Cerebellar nuclear complex (tissue), 1 donor: ENCODE measurements at places on chromosomes 4 and X.

DNA sequence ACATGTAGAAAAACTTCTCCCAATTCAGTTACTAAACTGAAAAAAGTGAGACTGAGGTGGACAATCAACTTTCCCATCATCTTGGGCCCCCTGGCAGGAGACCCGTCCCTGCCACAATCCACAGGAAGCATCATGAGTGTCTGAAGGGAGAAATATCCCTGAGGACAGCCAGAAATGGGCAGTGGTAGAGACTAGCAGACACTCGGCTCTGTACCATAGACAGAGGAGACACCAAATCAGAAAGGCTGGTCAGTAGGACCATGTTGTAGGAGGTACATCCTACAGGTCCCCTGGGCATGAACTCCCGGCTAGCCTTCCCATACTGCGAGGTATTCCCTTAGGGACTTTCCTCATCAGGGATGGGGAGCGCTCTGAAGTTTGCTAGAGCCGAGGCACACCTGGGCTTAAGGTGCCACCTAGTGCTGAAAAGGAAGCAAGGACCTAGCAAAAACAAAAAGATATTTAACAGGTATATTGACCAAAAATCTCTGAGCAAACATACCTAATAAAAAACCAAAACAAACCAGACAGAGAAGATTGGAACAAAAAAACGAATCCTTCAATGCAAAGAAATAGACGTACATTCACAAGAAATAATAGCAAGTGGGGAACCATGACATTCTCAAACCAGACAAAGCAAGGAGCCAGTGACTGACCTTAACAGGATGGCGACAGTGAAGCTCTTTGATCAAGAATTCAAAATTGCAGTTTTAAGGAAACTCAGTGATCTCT is 55.6 kb downstream of the HAUS3 start:
- DNase-seq: no peak

- DNase-seq: no peak
Observed at GRCh38 chr4:76108467-76109181, 34.1 kb downstream of the ART3 start.

- DNase-seq: no peak
Observed at GRCh38 chr4:88211473-88212252, 53.2 kb upstream of the ABCG2 start.

- DNase-seq: no peak
Observed at GRCh38 chr4:119189638-119190037, 22.9 kb upstream of the USP53 start.

- DNase-seq: no peak
Observed at GRCh38 chr4:152351080-152351479, 184.8 kb downstream of the FBXW7 start.

DNA sequence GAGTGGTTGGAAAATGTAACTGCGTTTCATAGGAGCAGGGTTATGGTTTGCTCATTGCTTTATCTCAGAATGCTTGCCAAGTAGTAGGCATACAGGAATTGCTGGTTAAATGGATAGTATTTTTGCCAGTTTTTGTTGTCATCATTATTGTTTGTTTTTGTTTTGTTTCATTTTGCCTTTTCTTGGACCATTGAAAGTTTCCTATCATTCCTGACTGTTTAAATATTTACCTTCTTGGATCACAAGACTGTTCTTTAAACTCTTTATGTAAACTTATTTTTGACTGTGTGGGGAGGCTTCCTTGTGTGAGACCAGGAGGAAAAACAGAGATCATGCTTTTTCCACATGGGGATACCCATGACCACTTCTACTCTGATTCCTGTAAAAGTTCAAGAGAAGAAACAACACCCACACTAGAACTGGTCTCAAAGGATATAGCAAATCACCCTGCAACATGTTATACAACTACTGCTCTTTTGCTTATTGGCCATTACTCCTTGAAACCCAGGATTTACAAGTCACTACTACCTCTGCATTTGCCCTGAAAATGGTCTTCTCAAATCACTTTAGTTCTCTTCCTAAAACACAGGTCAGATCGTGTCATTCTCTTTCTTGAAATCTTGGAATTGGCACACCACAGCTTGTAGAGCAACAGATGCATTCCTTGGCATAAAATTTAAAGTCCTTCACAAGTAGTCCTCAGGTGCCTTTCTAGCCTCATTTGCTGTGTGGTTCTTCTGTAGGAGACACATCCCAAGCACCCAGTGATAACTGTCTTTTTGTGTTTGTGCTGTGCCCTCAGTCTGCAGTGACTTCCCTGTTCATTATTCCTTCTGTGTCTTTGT is 51.3 kb downstream of the FNIP2 start:
- DNase-seq: no peak

GRCh38 chrX:17854069-17854468 is 7.0 kb downstream of the RAI2 start:
- DNase-seq: no peak

GRCh38 chr4:134189949-134190348 is 11.6 kb downstream of the PABPC4L start:
- DNase-seq: no peak

- no peak for DNase-seq
Observed at GRCh38 chr4:12580787-12581186, 903.4 kb downstream of the RAB28 start.

DNA sequence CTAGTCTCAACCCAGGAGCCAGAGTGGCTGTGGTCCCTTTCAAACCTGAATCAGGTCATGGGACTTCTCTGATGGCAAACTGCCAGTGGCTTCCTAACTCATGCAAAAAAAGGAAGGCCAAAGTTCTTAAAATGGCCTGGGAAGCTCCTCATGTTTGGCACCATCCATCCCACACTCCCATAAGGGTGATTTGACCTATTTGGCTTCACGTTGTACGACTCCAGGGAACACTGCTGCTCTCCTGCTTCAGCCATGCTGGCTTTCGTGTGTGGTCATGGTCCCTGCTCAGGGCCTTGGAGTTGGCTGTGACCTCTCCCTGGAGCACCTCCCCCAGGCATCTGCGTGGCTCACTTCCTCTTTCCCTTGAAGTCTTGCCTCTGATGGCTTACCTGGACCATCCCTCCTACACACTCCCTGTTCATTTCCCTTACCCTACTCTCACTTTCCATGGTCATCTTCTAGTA is 12.8 kb upstream of the TMSB4X start:
- DNase-seq: no peak

DNA sequence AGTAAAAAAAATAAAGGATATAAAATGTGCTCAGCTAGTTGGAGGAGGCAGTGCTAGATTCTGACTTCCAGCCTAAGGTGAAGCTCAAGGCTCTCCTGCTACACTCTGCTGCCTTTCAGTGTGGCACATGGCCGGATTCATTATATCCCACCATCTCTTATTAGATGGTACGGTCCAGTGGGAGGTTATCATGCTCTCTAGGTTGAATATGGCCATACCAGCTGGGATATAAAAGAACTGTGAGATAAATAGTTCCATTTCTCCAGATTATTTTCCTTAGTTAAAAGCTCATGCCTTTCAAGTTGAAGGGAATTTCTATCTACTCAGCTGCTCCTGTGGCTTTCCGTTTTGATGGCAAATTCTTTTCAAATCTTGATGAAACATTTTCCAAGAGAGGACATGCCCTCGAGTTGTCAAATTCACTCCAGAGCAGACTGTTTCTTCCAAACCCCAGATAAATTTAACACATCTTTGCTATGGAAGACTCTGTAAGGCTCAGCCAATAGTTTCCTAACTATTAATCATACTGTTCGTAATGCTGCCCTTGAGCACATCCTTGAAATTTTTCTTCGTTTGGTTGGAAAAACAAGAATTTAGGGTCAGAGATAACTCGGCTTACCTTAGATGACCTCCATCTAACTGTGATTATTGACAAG is 2.2 kb upstream of the MGARP start:
- DNase-seq: no peak

- DNase-seq: no peak
Observed at GRCh38 chrX:50081282-50081889, 119.4 kb downstream of the AKAP4 start.

DNA sequence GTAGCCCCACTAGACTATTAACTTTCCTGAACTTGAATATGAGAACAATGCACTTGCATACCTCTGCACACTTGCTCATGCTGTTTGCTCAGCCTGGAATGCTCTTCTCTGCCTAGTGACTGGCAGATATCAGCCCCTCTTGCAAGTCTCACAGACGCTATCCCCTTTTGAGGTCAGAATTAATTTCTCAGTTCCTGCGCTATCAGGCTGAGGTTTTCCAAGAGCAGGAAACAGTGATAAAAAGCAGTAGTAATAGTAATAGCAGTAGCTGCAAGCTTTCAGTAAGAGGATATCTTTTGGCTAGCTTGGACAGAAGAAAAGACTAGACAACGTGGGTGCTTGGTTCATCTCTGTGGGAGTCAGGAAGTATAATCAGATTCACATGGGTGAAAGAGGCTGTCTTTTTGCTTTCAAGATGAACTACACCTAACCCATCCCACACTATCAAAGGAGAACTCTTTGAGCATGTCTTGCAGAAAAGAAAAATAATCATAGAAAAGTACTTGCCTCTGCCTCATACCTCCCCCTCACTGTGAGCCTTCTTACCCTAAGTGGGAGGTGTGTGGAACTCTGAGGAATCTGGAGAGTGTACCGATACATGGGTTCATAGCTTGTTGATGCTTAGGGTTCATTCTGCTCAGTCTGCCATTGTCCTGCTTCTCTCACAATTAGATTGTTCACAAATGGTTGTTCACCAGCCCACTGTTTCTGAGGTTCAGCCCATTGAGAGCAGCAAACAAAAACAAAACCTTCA is 11.3 kb upstream of the DRP2 start:
- DNase-seq: no peak

DNA sequence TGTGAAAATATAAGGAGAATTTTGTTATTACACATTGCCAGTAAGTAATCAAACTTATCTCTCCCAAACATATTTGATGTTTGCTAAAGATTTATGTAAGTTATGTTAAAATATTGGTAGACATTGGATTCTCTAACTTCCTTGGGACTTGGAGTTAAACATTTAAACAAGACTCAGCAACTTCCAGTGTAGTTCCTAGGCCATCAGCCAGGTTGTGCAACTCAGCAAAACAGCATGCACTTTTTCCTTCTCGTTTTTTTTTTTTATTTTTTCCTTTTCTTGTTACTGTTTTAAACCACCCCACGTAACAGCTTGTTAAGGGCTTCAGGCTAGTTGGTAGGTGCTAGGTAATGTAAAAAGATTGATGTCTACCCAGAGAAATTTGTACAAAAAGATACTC is 510.4 kb downstream of the ANKRD50 start:
- DNase-seq: no peak

DNA sequence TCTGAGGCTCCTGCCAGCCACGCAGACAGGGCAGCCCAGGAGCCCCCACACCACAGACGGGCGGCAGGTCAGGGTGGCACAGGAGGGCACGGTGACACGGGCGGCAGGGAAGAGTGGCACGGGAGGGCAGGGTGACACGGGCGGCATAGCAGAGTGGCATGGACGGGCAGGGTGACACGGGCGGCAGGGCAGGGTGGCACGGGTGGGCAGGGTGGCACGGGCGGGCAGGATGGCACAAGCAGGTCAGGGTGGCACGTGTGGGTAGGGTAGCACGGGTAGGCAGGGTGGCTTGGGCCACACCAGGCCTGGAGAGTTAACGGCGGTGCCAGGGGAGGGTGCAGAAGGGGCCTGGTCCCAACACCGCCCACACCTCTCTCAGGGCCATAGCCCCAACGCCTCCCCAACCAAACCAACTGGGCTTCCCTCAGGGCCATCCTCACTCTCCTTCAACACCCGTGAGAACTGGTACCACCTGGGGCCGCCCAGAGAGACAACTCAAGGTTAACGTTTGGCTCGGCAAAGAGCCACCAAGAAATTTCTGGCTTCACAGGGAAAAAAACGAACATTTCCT is 3.4 kb downstream of the CTBP1 start:
- no peak for DNase-seq

GRCh38 chr4:7862561-7863192 is 77.0 kb downstream of the AFAP1 start:
- no peak for DNase-seq

- no peak for DNase-seq
Observed at GRCh38 chrX:68286076-68286475, 147.2 kb downstream of the OPHN1 start.

GRCh38 chrX:47231167-47231566 is 1.6 kb upstream of the USP11 start:
- DNase-seq: no peak

DNA sequence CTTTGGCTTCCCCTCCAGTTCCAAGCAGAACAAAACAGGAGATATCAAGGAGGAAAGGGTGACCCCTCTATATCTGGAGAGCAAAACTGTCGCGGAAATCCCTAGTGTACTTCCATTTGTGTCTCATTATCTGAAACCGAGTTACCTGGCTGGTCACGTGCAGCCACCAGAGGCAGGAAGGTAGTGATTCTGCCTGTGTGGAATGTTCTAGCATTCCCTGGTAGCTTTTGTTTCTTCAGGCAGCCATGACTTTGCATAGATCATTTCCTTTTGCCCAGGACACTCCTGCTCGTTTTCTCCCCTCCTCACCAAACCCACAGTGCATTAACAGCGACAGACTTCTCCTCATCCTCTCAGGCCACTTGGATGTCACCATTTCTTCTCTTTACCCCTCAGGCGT is 107.9 kb downstream of the PTTG2 start:
- DNase-seq: no peak

DNA sequence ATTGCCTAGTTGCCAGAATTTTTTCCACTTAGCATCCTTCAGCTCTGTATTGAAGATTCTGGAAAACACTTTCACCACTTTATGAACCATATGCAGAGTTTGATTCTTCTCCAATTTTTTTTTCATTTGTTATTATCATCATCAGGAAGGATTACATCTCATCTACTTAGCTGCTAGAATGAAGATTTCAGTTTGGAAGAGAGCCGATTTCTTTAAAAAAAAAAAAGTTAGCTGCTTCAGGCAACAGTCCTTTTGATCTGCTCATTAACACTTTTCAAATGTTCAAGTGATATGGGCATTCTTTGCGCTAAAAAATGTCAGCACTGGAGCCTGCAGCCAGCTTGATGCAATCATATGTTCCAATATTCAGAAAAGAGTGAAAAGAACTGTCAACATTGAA is 76.2 kb downstream of the ANTXR2 start:
- DNase-seq: no peak

DNA sequence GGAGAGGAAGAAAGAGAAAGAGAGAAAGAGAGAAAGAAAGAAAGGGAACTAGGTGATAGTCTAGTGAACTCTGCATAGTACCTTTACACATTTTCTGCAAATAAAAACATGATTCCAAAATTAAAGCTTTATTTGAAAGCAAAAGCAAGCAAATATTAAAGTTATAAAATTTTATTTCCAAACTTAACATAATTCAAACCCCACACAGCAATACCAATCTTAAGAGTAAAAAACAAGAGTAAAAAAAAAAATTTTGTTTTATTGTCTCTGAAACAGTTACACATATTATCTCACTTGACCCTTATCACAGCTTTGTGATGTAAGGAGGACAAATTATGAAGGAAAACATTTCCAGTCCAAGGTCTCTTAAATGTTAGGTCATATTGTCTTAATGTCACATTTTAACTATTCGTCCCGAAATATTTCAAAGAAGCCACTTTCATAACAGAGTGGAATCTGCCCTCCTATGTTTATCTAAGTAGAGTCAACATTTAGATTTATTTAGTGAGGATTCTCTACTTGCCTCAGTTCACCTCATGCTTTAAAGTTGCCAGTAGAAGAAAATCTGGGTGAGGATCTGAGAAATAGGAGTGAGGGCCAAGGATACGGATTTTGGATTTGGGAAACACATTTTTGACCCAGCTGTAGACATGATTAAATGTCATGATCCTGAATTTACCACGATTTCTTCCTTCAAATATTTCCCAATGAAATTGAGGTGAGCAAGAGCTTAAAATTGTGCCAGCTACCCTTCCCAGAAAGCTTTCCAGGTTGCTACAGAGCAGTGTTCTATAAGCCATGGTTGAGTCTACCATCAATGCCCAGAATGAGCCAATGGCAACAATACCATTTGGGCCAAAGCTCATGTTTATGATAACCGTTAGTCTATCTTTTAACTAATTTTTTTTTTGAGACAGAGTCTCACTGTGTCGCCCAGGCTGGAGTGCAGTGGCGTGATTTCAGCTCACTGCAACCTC is 7.5 kb upstream of the FGA start:
- no peak for DNase-seq
